ENCODE measurements at places on chromosomes 5 and 9. TPM values are rescaled to one million over a fixed set of nuclear protein-coding genes. Genes with fewer than 3 reads are reported as not detected.

The PCDHA1 gene
- total RNA-seq: not detected

- DNase-seq: no peak
Measured at GRCh38 chr5:45779874-45780671, 83.9 kb upstream of the HCN1 start.

DNA sequence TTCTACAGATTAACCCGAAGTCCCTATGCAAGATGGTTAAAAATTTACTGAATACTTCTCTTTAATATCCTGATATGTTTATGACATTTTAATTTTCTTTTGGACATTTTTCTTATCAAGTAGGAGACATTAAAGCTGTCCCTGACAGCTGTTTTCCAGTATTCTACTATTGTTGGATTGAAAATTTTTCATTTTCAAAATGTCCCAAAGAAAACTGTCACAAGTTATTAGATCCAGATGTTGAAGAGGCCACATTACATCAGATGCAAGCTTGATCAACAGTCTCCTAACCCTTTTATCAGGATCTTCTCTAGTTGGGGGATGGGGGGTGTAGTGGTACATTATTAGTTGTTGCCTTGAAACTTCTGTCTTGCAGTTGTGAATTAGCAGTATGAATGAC lies 1402.7 kb upstream of the DMAC1 start:
- no peak for DNase-seq

The ST6GALNAC6 gene
- 54.0 TPM for total RNA-seq
